ENCODE measurements at places on chromosomes 1 and 21.

DNA sequence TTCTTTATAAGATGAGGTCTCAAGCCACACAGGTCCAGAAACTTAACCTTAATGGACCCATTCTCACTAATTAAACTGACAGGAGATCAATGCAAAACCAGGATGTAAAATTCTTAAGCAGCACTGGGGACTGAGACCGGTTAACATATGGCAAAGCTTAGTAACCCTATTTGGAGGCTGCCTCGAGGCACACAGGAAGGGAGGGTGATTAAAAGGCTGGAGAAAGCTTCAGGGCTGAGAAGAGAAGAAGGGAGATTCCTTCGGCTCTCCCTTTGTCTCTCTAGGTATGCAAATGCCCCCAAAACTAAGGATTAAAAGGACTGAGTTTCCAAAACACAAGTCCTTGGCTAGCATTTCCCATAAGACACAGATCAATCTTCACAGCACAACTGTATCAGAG lies 120.8 kb upstream of the DSCAM start:
- no peak for DNase-seq

DNA sequence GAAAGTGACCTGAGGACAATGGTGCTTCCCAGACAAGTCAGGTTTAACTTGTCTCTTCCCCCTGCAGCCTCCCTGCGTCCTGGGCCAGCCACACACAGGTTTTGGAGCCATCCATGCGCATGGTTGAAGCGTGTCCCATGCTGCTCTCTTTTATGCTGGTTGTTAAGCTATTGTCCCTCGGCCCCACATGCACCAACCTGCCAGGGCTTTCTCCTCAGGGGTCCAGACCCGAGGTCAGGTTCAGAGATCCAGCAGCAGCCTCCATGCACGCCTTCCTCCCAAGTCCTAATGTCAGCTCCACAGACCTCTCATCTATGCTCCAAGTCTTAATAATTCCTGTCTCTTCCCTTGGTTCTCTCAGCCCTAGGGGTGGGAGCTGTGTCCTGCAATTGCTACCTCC lies 1.6 kb downstream of the ABCA4 start:
- DNase-seq: no peak

GRCh38 chr1:222224636-222225315 lies 323.1 kb downstream of the HHIPL2 start:
- DNase-seq: no peak

- no peak for DNase-seq
Measured at GRCh38 chr1:159581422-159581821, 6.2 kb upstream of the APCS start.

DNA sequence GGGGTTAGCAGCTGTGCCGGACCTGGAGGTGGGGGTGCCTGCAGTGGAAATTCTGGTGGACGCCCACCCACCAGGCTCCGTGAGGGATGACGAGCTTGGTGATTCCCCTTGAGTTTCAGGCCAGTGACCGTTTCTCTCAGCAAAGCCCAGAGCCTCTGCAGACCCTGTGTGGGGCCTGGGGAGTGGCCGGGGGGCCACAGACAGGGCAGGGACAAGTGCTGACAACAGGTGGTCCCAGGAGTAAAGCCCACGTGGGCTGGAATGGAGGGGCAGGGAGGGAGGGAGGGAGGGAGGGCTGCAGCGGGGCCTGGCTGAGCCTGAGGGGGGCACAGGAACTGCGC lies 52.8 kb downstream of the COL18A1 start:
- DNase-seq: no peak

GRCh38 chr1:47630346-47630745 lies 192.5 kb downstream of the FOXD2 start:
- no peak for DNase-seq

- DNase-seq: no peak
Measured at GRCh38 chr1:28815533-28816185, 3.7 kb downstream of the OPRD1 start.

GRCh38 chr1:91098299-91098906 lies 76.6 kb upstream of the ZNF644 start:
- no peak for DNase-seq

GRCh38 chr21:25421321-25422028 lies 185.8 kb downstream of the MRPL39 start:
- DNase-seq: peak; percentile 31

DNA sequence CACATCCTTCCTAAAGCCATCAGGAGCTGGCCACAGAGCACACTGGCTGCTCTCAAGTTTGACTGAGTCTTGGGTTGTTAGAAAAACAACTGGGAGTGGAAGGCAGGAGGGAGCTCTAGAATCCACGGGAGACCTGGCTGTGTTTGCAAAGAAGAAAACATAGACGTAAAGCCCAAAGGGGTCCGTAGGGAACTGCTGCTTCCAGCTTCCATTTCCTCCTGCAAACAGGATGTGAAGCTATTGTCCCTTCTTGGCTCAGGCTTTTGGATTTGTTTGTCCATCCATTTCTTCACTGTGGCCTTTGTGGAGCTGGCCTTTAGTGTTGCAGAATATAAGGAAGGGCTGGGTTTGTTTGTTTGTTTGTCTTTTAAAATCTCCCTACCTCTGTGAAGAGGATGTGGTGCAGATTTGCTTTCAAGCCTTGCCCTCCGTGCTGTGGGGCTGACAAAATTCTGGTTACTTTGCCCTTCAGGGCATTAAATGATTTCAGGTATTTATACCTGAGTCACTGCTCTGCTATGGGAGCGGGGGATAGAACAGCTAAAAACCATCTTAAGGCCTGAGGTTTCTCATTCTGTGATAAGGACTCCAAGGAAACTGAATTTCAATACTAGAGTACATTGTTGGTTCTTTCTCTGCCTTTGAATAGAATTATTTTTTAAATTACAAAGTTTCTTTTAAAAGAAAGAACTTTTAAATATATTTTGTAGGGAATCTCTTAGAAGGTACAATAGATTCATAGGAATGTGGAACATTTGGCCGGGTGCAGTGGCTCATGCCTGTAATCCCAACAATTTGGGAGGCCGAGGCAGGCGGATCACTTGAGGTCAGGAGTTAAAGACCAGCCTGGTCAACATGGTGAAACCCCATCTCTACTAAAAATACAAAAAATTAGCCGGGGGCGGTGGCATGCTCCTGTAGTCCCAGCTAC lies 74.3 kb downstream of the MPZL1 start:
- no peak for DNase-seq

GRCh38 chr1:110928191-110928590 lies 35.5 kb downstream of the LRIF1 start:
- DNase-seq: no peak

DNA sequence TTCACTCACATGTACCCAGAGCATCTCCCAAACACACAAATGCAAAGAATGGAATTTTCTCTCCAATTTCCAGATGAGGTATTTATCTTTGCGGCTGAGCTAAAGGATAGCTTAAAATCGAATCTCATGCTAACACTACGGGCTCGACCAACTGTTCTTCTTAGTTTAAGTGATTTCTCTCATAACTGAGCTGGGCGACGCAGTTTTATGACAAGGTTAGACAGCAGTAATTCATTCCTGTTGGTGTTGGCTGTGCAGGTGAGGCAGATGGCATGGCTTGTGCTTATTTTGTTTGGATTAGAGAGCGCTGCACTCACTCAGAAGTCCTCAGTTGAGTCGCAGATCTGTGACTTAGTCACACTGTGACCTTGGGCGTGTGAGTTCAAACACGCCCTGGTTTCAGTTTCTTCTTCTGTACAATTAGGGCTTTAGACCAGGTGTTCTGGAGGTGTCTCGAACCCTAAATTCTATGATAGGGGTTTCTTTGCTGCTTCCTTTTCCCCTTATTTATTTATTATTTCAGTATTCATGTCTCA lies 41.5 kb upstream of the MRPS6 start:
- DNase-seq: no peak

DNA sequence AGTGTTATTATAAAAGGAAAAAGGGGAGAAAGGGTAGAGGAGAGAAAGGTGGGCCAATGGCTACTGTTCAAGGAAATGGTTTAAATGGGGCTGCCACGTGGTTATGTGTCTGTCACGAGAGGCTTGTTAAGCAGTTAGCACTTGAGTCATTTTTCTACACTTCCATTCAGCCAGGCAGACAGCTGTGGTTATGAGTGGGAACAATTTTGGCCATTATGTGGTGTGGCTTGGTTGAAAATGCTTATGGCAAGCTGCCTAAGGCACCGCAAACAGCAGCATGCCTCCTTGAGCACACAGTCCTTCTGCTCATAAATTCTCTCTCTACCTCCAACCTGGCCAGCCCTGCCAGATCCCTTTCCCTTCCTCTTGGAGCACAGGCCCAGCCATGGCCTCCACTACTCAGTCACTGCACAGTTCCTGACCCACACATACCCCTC lies 3.2 kb upstream of the SRM start:
- no peak for DNase-seq

- DNase-seq: no peak
Measured at GRCh38 chr1:115337633-115338456, at the start of gene NGF. NGF (minus strand) TSS chr1:115338249; CDS start chr1:115286795, 51,454 bp downstream.

DNA sequence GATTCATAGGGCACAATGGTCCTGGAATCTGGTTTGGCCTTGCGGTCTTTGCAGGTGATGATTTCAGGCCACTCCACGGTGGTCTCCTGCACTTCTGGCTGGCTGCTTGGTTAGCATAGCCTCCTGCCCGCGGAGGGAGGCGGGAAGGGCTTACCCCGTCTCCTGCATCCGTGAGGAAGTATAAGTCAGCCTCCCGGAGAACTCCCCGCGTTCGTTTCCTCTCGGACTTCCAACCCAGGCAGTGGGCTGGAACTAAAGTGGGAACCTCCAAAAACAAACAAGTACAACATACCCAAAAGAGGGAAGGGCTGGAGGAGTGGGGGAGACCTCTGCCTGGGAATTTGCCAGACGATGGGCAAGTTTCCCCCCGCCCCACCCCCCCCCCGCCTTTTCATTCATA lies 939 bp upstream of the CCN1 start:
- no peak for DNase-seq

DNA sequence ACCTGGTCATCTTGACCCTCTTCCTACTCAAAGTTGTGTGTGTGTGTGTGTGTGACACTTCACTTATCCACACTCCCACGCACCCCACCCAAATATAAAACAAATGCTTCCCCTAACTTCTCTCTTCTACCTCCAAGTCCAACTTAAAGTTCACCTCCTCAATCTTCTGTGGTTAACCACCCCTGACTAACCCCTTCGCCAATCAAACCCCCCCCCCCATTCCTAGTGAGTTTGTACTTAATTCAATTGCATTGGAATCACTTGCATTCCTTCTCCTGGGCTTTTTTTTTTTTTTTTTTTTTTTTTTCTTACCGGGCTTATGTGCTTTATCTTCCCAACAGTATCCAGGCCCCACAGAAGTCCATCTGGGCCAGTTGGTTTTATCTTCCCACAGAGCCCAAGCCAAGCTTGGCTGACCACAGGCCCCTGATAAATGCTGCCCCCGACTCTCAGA lies 78.4 kb downstream of the CD58 start:
- DNase-seq: no peak

GRCh38 chr1:241308471-241308870 lies 48.5 kb downstream of the RGS7 start:
- DNase-seq: no peak

GRCh38 chr1:202752774-202753173 lies 42.5 kb upstream of the SYT2 start:
- no peak for DNase-seq

- DNase-seq: no peak
Measured at GRCh38 chr1:187001198-187001889, 172.6 kb downstream of the PLA2G4A start.

GRCh38 chr1:8371372-8371991 lies 53.6 kb downstream of the SLC45A1 start:
- DNase-seq: no peak

DNA sequence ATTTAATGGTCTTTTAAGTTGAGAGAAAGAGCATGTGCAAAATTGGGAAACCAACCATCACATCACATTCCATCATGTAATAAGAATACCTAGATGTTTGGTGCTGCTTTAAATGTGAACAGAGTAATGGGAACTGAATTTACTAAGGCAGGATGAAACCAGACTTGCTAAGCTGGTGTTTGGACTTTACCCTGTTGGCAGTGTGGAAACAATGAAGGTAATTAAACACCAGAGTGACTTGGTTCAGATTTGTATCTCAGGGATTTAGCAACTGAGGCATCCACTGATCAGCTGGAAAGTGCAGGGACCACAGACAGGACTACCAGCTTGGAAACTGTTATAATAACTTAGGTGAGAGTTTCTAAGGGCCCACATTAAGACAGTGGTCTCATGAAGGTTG lies 263.4 kb downstream of the OLFM3 start:
- DNase-seq: no peak

DNA sequence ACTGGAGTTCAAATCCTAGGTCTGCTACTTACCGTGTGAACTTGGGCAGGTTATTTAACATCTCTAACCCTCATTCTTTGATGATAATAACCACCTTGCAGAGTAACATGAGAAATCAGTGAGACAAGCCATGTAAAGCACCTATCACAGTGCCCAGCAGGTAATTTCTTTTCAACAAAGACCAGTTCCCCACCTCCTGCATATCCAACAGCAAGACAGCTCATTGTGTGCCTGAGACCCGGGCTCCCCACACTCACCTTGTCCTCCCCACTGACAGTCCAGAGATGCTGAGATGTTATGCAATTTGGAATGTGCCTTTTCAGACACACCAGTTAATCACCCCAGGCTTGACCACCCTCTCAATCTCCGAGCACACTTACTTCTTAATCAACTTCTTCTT lies 367.6 kb upstream of the DAB1 start:
- no peak for DNase-seq

DNA sequence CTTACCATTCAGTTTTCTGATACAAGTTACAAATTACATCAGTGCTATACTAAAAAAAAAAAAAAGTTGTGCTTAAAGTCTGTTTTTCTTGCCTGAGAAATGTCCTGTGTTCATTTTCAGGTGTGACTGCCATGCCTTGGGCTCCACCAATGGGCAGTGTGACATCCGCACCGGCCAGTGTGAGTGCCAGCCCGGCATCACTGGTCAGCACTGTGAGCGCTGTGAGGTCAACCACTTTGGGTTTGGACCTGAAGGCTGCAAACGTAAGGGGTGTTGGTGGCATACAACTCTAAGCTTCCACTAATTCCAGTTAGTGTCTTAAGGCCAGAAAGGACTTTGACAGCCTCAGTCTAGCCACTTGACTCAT lies 60.1 kb upstream of the LAMC2 start:
- no peak for DNase-seq

DNA sequence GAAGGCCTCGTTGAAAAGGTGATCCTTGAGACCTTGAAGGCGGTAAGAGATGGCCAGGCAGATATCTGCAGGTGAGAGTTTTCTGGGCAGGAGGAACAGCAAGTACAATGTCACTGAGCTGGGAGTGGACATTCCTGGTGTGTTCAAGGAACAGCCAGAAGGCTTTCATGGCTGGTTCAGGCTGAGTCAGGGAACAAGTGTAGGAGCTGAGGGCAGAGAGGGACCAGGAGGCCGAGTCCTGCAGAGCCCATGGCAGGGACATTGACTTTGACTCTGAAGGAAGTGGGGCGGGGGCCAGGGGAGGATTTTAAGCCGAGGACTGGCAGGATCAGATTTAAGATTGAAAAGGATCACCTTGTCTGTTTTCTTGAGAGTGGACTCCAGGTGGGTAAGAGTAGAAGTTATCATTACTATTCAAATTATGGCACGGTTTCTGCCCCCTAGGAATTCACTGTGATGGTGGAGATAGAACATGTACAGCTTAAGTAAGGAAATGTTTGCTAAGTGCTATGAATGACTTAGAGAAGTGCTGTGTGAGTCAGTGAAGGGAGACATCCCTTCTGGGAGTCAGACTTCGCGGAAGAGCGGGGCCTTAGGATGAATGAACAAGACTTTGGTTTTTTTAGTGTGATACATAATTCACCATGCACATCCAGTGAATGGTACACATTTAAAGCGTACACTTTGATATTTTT lies 202.3 kb downstream of the KIF26B start:
- no peak for DNase-seq

- no peak for DNase-seq
Measured at GRCh38 chr21:36788120-36788638, 89.3 kb downstream of the SIM2 start.

- no peak for DNase-seq
Measured at GRCh38 chr1:200041337-200042118, 14.0 kb downstream of the NR5A2 start.
